ENCODE measurements at places on chromosomes 16 and 17.

- no peak for DNase-seq
Measured at GRCh38 chr16:72829846-72830775, 217.8 kb downstream of the ZFHX3 start.

GRCh38 chr17:28875848-28876550 lies 21.2 kb downstream of the ERAL1 start:
- no peak for DNase-seq

GRCh38 chr17:17297217-17297616 lies 6.0 kb upstream of the NT5M start:
- no peak for DNase-seq

DNA sequence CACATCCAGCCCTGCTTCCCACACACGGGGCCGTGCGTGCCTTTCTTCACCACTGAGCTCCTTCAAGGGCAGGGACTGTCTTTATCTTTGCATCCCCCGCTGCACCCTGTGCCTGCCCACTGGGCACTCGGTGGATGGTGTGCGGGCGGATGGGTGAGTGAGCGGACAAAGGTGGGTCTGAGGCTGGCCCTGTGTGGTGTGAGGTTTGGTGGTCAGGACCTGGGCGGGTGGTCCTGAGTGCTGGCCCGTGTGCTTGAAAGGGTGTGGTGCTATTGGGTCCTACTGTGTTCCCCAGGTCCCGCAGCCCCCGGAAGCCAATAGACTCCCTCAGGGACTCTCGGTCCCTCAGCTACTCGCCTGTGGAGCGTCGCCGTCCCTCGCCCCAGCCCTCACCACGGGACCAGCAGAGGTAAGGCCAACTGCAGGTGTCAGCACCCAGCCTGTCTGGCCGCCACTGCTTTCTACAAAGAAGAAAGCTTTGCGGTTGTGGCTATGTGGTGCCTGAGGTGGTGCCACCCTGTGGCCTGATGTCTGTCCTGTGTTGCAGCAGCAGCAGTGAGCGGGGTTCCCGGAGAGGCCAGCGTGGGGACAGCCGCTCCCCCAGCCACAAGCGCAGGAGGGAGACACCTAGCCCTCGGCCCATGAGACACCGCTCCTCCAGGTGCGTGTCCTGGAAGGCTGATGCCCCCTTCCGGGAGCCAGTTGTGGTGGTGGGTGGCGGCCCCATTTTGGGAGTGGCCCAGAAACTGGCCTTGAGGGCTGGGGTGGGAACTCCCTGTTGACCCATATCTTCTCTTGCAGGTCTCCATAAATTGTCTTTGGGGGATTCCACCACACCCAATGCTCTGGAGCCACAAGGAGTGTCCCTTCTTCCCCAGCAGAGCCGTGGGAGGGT lies 6.8 kb downstream of the ELOB start:
- DNase-seq: no peak

GRCh38 chr17:49223168-49223516 lies 7.4 kb downstream of the PHOSPHO1 start:
- no peak for DNase-seq

- no peak for DNase-seq
Measured at GRCh38 chr16:30746638-30747175, 1.5 kb upstream of the PHKG2 start.

DNA sequence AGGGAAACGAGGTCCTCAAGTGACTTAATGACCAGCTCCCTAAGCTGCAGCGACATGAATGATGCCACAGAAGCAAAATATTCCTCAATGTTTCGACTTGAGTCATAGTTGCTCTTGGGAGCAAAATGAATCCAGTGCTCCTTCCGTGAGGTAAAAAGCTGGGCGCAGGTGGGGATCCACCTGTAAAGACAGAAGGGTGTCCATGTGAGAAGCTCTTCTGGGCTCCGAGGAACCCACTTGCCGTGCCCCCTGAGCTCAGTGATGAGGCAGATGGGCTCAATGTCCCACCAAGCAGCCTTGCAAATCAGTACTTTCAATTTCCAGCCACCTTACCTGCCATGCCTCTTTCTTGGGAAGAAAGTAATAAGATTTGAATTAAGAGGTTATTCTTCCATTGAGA lies 25.5 kb downstream of the DNAH3 start:
- no peak for DNase-seq

- no peak for DNase-seq
Measured at GRCh38 chr16:86939609-86940008, 361.3 kb downstream of the FOXL1 start.

DNA sequence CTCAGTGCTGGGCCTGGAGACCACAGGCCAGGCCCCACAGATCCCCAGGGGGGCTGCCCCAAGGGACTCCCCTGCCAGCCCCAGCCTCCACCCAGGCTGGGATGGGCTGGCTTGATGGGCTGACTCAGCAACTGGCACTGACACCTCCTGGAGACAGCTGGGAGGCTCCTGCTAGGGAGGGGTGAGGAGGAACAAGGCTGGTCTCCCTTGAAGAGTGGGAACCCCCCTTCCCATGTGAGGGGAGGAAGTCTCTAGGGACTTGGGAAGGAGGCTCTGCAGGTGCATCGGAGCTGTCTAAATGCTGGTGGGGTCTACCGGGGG lies 10.4 kb downstream of the NHERF1 start:
- no peak for DNase-seq

- no peak for DNase-seq
Measured at GRCh38 chr16:79723583-79724168, 123.1 kb upstream of the MAF start.

GRCh38 chr17:67679225-67679624 lies 38.5 kb upstream of the NOL11 start:
- DNase-seq: no peak

- DNase-seq: no peak
Measured at GRCh38 chr17:37274461-37274860, 101.3 kb upstream of the C17orf78 start.

DNA sequence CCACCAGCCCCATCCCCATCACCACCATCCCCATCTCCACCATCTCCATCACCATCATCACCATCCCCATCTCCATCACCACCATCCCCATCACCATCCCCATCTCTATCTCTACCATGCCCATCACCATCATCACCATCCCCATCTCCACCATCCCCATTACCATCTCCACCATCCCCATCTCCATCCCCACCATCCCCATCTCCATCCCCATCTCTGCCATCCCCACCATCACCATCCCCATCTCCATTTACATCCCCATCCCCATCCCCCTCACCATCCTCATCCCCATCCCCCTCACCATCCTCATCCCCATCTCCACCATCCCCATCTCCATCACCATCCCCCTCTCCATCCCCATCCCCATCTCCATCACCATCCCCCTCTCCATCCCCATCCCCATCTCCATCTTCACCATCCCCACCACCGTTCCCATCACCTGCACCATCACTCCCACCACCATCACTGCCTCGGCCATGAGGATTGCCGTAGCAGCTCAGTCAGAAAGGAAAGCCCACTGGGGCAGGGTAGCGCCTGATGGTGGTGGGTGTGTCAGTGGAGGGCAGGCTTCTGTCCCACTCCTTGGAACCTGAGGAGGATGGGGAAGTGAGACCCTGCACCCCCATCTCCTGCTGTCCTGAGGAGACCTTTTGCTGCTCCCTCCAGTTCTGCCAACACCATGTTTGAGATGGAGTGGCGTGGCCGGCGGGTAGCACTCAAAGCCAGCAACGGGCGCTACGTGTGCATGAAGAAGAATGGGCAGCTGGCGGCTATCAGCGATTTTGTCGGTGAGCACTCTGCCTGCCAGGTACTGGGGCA lies 7.5 kb downstream of the FSCN2 start:
- DNase-seq: no peak

- no peak for DNase-seq
Measured at GRCh38 chr17:67438667-67439066, 61.6 kb downstream of the PITPNC1 start.

GRCh38 chr16:8492690-8493089 lies 97.6 kb downstream of the TMEM114 start:
- no peak for DNase-seq

DNA sequence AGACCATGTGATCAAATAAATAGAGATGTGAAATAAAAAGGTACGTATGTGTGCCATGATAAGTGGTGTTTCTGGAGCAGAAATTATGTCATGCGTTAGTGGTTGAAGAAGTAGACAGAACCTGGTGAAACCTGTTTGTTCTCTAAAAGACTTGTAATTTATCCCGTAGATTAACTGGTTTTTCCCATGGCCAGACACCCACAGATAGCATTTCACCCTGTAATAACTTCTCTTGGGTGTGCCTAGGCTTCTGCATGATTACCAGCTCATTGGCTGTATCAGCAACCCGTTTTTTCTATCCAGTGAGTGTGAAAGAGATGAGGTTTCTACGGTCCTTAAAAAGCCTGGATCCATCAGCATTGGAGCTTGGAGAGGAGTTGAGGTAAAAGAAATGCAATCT lies 471.3 kb downstream of the NPIPA7 start:
- no peak for DNase-seq

DNA sequence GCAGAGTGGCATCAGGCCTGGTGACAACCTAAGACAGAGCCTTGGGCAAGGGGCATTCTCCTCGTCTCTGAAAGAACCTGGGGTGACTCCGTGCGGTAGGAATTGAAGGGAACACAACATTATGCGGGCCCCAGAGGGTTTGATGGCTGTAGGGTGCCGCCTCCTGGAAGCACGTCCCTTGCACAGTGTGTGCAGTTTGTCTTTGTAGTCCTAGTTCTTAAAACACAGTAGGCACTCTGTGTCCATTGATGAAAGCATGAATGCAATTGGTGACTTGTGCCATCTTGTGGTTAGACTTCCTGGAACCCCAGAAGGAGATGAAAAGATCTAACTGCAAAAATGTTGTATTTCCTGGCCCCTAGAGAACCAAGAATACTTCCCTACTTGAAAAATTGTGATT lies 279.8 kb downstream of the UTP18 start:
- no peak for DNase-seq

- DNase-seq: no peak
Measured at GRCh38 chr16:65875381-65876055, 491.0 kb upstream of the CDH5 start.

DNA sequence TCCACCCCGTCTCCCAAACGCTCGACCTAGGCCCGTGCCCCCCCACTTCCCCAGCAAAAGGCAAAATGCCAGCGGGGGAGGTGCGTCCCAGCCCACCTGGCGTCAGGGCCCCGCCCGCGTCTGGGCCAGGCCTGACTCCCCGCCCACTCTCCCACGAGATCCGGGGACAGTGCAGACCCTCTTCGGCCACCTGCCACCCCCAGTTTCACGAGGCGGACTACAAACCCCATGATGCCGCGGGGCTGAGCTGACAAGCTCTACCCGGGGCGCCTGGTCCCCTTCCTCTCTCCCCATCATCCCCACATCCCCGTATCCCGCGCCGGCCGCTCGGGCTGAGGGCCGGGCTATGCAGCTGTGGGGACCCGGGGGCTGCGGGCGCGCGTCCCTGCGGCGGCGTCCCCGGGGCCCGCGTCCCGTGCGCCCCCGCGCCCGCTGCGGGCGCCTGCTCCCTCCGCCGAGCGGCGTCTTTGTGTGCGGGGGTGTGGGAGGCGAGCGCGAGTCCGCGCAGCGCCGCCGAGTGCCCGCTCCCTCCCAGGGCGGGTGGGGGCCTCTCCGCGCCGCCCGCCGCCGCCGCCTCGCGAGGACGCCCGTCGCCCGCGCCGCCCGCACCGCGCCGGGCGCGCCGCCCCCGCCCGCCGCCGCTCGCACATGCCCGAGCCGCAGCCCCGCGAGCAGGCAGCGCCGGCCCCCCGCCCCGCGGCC lies at the start of gene ANKRD13B:
Gene ANKRD13B (plus strand): TSS at position 283 of the 702 bp plus-strand sequence. CDS start 490 bp downstream, outside the sequence.
- peak; percentile 61 for DNase-seq

DNA sequence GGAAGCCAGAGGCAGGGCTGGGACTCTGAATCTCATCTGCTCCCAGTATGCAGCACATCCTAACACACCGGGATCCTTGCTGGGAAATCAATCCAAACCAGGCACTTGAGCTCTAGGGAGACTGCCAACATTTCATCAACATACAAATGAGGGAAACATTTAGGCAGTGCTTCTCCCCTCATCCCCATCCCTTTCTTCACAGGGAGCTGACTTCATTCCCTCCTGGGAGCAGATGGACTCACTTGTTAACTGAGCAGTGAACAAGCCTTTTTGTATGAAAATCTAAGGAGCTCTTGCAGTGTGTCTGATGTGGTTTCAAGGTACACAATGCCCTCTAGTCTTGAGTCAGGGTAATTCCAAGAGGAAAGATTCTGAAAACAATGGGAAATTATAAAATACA lies 96.3 kb downstream of the TMEM114 start:
- no peak for DNase-seq

GRCh38 chr17:52376137-52376536 lies 217.6 kb upstream of the CA10 start:
- DNase-seq: no peak

DNA sequence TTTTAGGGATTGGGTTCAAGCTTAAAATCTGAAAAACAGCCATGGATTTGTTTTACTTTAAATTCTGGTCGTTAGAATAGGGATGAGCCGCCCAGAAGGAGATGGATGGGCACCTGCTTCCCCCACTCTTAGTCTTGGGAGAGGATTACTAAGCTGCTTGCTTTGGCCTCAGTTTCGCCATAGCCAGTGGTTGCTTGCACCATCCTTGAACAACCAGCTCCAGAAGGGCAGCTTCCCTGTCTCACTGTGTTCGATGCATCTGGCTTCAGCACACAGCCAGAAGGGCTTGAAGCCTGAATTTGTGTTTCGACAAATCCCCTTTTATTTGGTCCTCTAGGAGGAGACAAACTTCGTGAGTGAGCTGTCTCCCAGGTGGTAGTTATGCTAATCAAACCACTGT lies 7.1 kb downstream of the CYB5D2 start:
- no peak for DNase-seq

DNA sequence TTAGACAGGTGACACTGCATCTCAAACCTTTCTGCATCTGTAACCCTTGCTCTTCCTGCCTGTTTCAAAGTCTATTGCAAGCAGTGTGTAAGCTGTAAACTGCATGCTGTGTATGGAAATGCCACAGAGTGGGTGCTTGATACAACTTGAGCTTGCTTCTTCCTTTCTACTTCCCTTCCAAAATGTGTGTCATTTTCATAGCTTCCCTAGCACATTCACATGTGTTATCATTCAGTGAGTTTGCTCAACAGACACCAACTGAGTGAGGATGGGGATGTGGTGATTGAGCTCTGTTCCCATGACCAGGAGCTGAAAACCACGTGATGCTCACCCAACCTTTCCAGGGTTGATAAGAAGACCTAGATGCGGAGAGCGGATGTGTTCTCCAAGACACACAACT lies 111.1 kb downstream of the VAT1L start:
- no peak for DNase-seq

DNA sequence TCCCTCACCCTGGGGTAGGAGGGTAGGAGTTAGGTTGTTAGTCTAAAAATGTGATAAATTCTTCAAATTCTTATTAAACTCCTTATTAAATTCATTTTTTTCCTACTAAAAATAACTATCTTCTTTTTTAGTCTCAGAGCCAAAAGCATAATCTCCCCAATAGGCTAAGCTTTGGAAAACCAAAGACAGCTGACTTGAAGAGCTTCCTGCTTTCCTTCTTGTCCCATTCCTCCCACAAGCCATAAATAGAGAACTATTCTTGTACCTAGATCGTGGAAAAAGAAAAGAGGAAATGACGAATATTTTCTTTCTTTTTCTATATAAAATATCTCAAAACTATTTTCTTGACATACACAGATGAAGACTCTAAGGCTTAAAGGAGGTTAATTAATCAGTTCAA lies 486.9 kb downstream of the CDH8 start:
- no peak for DNase-seq

All from activated naive CD8-positive, alpha-beta T cell treated with anti-CD3 and anti-CD28 coated beads, Interleukin-2, amount 50 U/mL, for 24 hours (primary cell).